Breast epithelium (tissue), 4 donors: ENCODE measurements at places on chromosomes 3 and 15.

- H3K36me3 ChIP-seq: no peaks in the 10 kb centered on the region
- no peak overlapping the region for H3K27ac ChIP-seq
- H3K4me3 ChIP-seq: no peak overlapping the region
- H3K4me1 ChIP-seq: no peaks in the 10 kb centered on the region
Measured at GRCh38 chr3:110343376-110343775, 728.2 kb upstream of the NECTIN3 start.

- no peak overlapping the region for H3K27ac ChIP-seq
- H3K36me3 ChIP-seq: no peaks in the 10 kb centered on the region
- no peaks in the 10 kb centered on the region for H3K27me3 ChIP-seq
- no peak for DNase-seq
- H3K4me3 ChIP-seq: no peak overlapping the region
- no peaks in the 10 kb centered on the region for H3K4me1 ChIP-seq
Measured at GRCh38 chr3:155631323-155632019, 113.4 kb downstream of the PLCH1 start.

DNA sequence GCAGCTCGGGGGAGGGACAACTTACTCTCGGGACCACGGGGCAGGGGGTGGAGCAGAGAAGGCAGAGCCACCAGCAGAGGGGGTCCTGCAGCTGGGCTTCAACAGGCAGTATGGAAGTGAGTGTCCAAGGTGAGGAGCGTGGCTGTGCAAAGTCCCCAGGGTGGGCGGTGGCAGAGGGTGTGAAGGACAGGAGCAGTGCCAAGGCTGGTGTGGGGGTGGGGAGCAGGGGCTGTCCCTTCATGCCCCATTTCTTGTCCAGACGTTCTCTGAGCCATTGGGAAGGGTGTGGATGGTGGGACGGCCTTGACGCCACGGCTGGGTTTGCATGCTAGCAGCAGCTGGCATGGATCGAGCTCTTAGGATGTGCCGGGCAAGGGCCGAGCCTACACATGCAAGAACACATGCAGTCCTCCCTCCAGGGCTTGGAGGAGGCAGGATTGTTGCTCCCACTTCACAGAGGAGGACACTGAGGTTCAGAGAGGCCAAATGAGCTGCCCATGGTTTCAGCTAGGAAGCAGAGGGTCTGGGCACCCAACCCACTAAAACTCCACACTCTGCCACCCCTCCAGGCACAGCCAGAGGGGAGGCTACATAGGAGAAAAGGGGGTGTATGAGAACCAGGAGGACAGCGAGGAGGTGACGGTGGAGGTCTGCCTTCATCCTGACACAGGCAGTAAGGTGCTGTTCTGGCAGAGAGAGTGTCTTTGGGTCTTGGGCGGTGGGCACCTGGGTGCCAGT, 93.6 kb downstream of the TBC1D2B start:
- no peak overlapping the region for H3K4me3 ChIP-seq
- DNase-seq: peak; percentile 46
- H3K36me3 ChIP-seq: no peaks in the 10 kb centered on the region
- H3K27ac ChIP-seq: no peak overlapping the region
- H3K4me1 ChIP-seq: no peaks in the 10 kb centered on the region

- H3K4me1 ChIP-seq: no peaks in the 10 kb centered on the region
- DNase-seq: no peak
- H3K27me3 ChIP-seq: no peaks in the 10 kb centered on the region
- no peak overlapping the region for H3K4me3 ChIP-seq
Measured at GRCh38 chr3:48064292-48064829, 48.1 kb upstream of the MAP4 start.

- H3K36me3 ChIP-seq: no peaks in the 10 kb centered on the region
- H3K4me1 ChIP-seq: no peaks in the 10 kb centered on the region
- no peak overlapping the region for H3K4me3 ChIP-seq
Measured at GRCh38 chr3:161413855-161414210, 42.5 kb upstream of the SPTSSB start.
